ENCODE measurements at places on chromosomes 13 and 19.
A peak's percentile ranks its signal among the peaks of the same experiment; 100 is the strongest.

DNA sequence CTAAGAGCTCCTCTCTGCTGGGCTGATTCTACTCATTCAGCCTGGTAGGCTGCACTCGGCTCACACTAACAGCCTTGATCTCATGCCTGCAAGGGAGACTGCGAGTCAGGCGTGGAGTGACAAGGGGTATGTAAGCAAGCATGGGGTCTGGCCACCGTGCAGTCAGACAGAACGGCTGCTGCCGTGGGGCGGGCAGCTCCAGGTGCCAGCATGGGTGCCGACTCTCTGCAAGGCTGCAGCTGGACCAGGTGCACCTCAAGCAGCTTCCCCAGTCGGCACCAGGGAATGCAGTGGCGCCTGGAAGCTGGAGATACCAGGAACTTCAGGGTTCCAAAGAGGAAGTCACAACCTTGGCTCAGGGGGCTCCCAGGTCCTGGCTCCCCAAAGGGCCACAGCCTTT is 892.3 kb downstream of the OLFM4 start:
- no peak for DNase-seq

GRCh38 chr13:41675306-41675705 is 218.0 kb downstream of the RGCC start:
- DNase-seq: no peak

DNA sequence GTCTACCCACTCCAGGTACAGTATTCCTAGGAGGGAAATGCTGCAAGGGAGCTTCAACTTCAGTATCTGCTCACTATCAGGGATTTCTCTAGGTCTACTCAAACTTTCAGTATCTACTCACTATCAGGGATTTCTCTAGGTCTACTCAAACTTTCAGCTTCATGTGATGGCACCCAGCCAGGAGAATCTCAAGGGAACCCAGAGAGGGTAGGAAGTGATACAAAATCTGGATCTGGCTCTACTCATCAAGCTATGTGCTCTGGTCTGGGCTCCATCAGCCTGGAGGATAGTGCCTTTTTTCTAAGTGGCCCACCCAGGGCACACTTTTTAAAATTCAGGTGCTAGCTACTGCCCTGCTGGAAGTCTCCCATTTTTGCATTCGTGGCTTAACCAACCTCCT is 52.3 kb upstream of the FNDC3A start:
- DNase-seq: no peak

- no peak for DNase-seq
Measured at GRCh38 chr19:28823338-28823961, 389.5 kb downstream of the UQCRFS1 start.

- DNase-seq: no peak
Measured at GRCh38 chr13:50376895-50377575, 361.8 kb downstream of the KCNRG start.

GRCh38 chr19:38323291-38323690 is 3.6 kb downstream of the KCNK6 start:
- DNase-seq: no peak

GRCh38 chr13:21077788-21078353 is 16.5 kb upstream of the LATS2 start:
- DNase-seq: no peak

DNA sequence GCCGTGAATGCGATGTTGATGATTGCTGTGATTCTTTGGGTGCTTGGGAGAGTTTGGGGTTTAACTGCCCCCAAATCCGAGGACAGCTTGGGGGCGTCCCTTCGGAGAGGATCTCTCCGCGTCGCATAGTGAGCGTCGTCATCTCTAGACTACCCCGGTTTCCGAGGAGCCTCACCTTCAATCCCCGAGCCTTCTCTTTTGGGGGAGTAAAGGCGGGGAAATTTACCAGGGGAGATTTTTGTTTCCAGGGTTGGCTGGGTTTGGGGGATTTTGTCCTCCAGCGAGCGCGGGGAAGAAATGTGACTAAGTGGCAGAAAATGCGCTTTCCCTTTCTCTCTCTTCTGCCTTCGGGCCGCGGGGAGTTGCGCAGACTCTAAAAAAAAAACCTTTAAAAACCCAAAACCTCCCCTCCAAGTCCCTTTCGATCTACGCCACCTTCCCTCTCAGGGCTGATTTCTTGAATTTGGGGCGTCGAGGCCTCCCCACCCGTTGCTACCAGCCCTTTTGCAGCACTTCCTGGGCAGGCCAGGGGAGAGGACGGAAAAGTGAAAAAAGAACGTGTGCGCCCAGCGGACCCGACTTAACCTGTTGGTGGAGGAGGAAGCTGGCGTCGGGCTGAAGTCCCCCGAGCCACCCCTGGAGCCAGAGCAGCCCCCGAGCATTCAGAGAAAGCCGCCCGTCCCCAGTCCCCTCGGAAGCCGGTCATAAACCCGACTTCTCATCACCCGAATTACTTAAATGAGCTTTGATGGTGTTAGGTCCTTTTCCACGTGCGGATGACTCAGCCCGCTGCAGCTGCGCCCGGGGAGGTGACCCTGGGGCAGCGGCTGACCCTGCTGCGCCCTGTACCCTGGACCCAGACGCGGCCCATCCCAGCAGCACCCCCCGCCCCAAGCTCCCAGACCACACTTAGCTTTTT is 17.7 kb downstream of the NFIX start:
- DNase-seq: peak; percentile 48

DNA sequence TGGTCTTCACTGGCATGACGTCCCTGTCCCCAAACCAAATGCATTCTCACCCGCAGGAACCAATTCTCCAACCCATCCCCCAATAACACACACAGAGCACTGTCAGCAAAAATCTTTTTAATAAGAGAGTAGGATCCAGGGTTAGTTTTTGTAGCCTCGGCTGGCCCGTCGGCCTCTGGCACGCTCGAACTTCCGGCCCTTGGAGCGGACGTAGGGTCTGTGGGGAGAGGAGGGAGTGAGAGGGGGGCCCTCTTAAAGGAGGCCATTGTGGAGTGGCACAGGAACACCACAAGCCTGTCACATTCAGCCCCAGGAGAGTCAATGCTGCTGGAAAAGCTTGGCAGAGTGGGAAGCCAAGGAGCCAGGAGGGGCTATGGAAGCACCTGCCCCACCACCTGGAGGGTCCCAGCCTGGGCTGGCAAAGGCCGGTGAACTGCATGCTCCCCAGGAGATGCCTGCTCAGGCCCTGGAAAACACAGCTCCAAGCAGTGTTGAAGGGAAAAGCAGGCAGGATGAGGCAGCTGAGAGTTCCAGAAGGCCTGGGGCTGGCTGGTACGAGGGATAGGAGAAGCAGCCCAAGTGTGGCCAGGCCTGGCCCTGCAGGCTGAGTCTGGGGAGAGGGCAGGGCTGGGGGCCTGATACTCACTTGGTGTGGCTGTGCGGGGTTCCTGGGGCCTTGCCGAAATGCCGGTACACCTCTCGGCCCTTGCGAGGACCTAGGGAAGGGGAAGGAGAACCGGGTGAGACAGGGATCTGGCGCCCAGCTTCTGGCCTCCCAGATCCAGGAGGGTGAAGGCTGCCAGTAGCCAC is 560 bp upstream of the FAM83E start:
- DNase-seq: no peak

GRCh38 chr19:39740395-39740794 is 2.6 kb upstream of the CLC start:
- DNase-seq: no peak

GRCh38 chr13:35781036-35782000 is 304.8 kb upstream of the MAB21L1 start:
- DNase-seq: no peak

All from activated CD4-positive, alpha-beta T cell treated with anti-CD3 and anti-CD28 coated beads, Interleukin-2, amount 50 U/mL, for 48 hours (primary cell).